ENCODE measurements at places on chromosomes 5 and 9.
A peak's percentile ranks its signal among the peaks of the same experiment; 100 is the strongest.

- DNase-seq, result no peak
Observed at GRCh38 chr9:113310538-113310937, 7.4 kb upstream of the RNF183 start.

DNA sequence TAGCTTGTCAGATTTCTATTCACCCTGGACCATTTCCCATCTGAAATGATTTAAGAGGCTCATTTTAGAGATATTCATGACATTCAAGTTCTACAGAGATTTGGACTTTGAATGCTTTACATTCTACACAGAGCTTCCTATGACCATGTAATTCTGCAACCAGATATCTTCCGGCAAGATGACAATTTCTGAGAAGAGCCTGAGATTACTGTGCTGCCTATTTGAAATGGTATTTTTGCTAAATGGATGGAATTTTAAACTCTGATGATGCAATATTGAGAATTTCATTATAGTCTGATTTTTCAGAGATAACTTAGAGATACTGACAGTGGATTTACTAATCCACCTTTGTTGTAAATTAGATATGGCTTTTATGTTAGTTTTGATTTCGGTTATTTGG is 16.0 kb upstream of the ACOT12 start:
- no peak for DNase-seq

DNA sequence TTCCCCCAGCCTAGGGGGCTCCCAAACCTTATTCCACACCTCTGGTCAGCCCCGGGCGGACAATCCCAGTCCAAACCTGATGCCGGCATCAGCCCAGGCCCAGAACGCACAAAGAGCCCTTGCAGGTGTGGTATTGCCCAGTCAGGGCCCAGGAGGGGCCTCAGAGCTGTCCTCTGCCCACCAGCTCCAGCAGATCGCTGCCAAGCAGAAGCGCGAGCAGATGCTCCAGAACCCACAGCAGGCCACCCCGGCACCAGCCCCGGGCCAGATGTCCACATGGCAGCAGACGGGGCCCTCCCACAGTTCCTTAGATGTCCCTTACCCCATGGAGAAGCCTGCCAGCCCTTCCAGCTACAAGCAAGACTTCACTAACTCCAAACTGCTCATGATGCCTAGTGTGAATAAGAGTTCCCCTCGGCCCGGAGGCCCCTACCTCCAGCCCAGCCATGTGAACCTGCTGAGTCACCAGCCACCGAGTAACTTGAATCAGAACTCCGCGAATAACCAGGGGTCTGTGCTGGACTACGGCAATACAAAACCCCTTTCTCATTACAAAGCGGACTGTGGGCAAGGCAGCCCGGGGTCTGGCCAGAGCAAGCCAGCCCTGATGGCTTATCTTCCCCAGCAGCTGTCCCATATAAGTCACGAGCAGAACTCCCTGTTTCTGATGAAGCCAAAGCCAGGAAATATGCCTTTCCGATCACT is 27.6 kb upstream of the LTC4S start:
- peak; percentile 87 for DNase-seq

DNA sequence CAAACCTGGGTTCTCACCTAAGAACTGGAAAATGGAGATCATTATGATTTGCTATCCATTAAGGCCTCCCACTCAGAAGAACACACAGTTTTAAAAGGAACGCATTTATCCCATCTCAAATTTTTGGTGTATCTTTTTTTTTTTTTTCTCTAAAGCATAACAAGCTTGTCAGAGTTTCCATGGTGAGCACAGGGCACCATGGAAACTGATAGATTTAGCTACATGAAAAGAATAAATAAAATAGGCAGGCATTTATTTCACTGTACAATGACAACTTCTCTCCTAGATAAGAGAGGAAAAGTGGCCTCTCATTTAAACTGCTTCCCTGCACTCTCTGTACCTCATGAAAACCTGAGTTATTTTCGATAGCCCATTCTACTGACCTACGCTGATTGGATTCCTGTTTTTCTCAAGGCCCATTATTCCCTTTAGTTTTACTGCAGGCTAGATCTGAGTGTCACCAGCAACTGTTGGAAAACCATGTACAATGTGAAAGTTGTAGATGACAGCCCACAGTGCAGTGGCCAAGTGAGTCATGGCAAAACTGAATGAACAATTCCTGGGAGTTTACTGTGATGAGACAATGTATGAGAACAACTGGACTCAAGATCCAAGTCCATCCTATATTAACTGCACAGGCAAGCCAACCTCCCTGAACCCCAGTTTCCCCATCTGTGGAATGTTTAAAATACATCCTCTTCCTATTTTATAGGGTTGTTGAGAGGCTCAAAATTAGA is 4.3 kb upstream of the GDA start:
- peak; percentile 67 for DNase-seq

DNA sequence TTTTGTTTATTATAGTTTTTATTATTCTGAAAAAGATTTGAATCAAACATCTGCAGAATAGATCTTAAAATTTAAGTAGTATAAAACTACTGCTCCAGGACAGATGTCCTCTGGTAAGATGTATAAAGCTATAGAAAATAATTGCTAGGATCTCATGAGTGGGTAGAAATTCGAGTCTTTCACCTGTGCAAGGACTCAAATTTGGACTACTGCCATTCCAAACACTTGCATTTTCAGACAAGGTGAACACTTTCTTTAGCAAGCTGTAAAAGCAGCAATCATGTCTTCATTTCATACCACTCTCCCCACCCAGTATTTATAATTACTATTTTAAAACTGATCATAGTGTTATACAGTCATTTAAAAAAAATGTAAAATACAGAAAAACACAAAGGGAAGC is 20.7 kb downstream of the SKP2 start:
- no peak for DNase-seq

- DNase-seq, result no peak
Observed at GRCh38 chr9:17031546-17031945, 103.3 kb upstream of the CNTLN start.

DNA sequence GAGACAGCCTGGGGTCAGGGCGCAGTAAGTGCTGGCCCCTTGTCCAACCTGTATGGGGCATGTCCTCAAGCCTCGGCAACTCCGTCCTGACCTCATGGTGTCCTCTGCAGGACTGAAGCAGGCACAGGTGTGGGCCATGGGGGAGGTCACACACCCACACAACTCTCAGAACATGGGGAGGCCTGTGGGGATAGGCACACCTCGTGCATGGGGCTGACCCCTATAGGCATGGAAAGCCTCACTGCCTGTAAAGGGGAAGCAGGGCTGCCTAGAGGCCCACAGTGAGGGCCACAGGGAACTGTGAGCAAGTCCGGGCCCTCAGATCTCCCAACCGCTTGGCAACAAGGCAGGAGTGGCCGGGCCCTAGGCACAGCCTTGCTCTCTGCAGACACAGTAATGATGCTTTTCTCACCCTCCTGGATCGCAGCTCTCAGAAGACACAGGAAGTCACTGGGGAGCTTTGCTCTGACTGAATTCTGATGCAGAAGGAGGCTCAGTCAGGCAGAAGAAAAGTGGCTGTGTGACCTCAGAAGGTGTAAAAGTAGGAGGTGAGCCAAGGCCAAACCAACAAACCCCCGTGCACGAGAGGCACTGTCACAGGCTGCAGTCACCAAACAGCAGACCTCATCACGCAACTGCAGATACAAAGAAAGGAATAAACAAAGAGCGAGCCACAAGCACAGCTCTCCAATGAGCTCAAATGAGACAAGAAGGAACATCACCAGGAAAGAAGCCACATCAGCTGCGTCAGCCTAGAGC is 5.4 kb downstream of the IPPK start:
- peak; percentile 43 for DNase-seq

DNA sequence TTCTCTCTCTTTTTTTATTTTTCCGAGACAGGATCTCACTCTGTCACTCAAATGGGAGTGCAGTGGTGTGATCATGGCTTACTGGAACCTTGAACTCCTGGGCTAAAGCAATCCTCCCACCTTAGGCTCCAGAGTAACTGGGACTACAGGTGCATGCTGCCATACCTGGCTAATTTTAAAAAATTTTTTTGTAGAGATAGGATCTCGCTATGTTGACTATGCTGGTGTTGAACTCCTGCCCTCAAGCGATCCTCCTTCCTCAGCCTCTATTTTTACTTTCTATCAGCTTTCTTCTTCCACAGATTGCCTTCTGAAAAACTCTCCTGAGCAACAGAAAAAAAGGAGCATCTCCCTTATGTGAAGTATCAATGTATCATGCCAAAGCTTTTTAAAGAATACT is 14.1 kb upstream of the ERBIN start:
- no peak for DNase-seq

GRCh38 chr9:109150925-109151545 is 16.0 kb downstream of the FRRS1L start:
- DNase-seq, result no peak

- peak; percentile 41 for DNase-seq
Observed at GRCh38 chr5:77224672-77225355, 14.3 kb downstream of the PDE8B start.

GRCh38 chr9:117145811-117146490 is 268.9 kb downstream of the ASTN2 start:
- no peak for DNase-seq

GRCh38 chr5:58677650-58678049 is 94.8 kb downstream of the RAB3C start:
- no peak for DNase-seq

DNA sequence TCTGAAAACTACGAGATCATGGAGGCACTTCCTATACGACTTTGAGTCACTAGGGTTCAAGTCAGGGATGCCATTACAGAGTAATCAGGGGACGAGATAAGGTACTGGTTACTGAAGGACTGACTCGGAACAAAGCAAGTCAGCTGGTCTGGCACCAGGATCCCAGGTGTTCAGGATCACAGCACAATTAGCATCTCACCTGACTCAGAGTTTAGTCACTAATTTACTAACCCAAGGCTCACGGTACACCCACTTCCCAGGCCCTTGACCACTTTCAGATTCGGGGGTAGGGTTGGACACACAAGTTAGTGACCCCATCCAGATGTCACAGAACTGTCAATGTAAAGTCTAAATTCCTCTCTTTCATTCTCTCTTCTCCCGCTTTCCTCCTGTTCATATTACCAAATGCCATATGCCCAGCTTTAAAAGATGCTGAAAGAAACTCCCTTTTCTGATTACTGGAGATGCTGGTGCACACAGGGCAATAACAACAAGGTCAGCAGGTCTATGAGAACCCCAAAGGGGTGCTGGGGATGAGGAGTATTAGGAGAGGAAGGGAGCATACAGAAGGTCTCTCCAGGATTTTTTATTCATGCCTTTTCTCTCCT is 657.8 kb downstream of the TLE1 start:
- DNase-seq, result peak; percentile 89

DNA sequence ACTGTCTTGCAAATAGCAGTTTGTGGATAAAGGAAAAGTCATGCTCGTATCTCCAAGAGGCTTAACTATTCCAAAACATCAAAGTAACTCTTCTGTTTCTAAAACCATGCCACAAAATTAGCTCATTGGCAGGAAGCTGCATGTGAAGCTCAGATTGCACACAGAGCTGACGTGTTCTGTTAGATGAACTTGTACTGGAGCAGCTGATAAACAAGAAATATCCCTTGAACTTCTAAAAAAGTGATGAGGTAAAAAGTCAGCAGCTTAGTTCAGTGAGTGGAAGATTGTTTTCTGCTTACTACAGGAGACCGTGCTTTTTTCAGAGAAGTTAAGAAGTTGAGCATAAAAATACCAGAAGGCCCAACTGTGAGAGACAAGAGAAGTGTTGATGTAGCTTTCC is 113.2 kb downstream of the SLC12A2 start:
- no peak for DNase-seq

GRCh38 chr5:114782869-114783268 is 386.8 kb downstream of the TRIM36 start:
- DNase-seq, result no peak

- no peak for DNase-seq
Observed at GRCh38 chr5:146633323-146633764, 117.4 kb upstream of the GPR151 start.

DNA sequence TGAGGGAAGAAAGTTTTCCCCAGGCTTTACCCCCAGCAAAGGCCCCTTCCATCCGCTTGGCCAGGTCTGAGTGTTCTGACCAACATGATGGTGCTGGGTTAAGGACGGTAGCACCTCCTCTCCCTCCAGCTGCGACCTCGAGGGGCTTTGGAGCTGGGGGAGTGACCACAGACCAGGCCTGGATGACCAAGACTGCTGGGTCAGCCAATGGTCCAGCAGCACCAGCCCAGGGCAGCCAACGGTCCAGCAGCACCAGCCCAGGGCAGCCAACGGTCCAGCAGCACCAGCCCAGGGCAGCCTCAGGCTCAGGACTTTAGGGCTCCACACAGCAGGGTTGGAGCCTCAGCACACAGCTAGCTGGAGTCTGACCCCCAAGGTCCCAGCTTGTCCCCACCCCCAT is 57.2 kb upstream of the CNOT6 start:
- DNase-seq, result no peak

GRCh38 chr5:113427871-113428574 is 6.8 kb downstream of the TSSK1B start:
- no peak for DNase-seq

GRCh38 chr5:89534331-89534730 is 651.3 kb upstream of the MEF2C start:
- DNase-seq, result peak; percentile 39

DNA sequence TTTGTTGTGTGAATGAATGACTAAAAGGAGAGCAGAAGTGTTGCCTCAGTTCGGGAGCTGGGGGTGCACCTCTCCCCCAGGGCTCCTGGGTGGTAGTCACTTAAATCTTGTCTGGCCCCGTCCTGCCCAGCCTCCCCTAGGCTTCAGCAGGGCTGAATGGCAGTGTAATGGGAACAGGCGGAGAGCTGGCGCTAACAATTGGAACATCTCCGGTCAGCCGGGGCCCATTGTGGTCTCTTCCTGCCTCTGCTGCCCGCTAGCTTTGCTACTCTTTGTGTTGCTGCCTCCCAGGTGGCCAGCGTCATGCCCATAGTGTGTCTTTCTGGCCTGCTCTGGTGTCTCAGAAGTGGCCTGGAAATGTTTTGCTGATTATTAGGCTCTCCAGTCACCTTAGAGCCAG is 62.3 kb downstream of the RGS3 start:
- no peak for DNase-seq

GRCh38 chr9:91920630-91921350 is 29.2 kb downstream of the ROR2 start:
- DNase-seq, result no peak

DNA sequence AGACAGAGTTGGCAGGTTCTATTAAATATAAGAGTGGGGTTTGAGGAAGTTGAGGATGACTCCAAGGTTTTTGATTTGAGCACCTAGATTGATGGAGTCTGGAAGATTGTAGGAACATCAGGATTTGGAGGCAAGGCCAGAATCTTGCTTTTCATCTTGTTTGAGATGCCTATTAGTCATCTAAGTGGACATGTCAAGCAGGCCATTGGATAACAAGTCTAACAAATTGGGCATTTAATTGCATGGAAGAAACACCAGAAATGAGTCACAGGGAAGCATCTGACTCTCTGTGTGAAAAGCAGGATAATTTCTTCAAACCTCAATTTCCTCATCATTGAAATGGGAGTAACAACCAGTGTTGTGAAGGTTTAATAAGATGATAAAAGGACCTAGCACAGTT is 53.3 kb upstream of the ARL15 start:
- DNase-seq, result peak; percentile 35

- DNase-seq, result no peak
Observed at GRCh38 chr5:13956471-13956870, 12.0 kb upstream of the DNAH5 start.

DNA sequence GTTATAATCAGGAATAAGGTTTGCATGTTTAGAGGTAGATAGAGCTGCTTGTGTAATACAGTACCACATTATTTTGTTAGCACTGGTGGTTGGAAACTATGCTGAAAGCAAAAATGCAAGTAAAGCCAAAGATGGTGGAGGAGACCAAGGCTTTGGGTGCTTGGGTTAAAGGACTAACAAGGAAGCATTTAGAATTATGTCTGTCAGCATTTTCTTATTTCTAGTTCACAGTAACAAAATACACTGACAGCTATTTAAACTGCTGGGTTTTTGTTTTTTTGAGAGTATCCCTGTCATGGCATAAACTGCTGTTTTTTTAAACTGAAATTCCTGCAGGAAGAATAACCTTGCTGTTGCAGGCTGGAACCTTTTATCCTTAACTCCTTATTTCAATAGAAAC is 6.5 kb downstream of the HMGXB3 start:
- no peak for DNase-seq
